ENCODE measurements at places on chromosomes 11 and 22. TPM values are rescaled to one million over a fixed set of nuclear protein-coding genes. Genes with fewer than 3 reads are reported as not detected.

The TLCD5 gene
- total RNA-seq, result 1.1 TPM

The GAL gene
- total RNA-seq, result 0.49 TPM

The BLID gene
- total RNA-seq, result 3.8 TPM

The OPCML gene
- not detected for total RNA-seq

The C22orf23 gene
- 0.32 TPM for total RNA-seq

The OR4C11 gene
- not detected for total RNA-seq

The RBM4B gene
- total RNA-seq, result 16.2 TPM

The C11orf52 gene
- total RNA-seq, result 0.65 TPM

The NAALAD2 gene
- total RNA-seq, result 0.90 TPM

The ART1 gene
- not detected for total RNA-seq

The OR51E2 gene
- total RNA-seq, result not detected

The ALDH3B1 gene
- total RNA-seq, result 14.6 TPM

The SMC1B gene
- total RNA-seq, result not detected

The MS4A6A gene
- total RNA-seq, result not detected

The CLDN5 gene
- 40.5 TPM for total RNA-seq

The FGF3 gene
- total RNA-seq, result not detected

The LRRC74B gene
- total RNA-seq, result not detected

The NTM gene
- 1.9 TPM for total RNA-seq

The KLHL35 gene
- 15.3 TPM for total RNA-seq

The PDE3B gene
- total RNA-seq, result 0.36 TPM

The MMP1 gene
- total RNA-seq, result 1.5 TPM

The SPDYC gene
- not detected for total RNA-seq

The MPPED1 gene
- total RNA-seq, result 0.18 TPM

The MAPK8IP1 gene
- total RNA-seq, result 19.1 TPM

The ACRV1 gene
- total RNA-seq, result not detected

The STK33 gene
- total RNA-seq, result 2.7 TPM

The NCAM1 gene
- 2.8 TPM for total RNA-seq

The PHETA2 gene
- 15.4 TPM for total RNA-seq

The OR10AG1 gene
- total RNA-seq, result not detected

The GUCY1A2 gene
- total RNA-seq, result 6.0 TPM

The POU2AF1 gene
- total RNA-seq, result not detected

The OSBPL5 gene
- total RNA-seq, result 33.5 TPM

The CFAP68 gene
- total RNA-seq, result 8.7 TPM

The TSSK2 gene
- total RNA-seq, result not detected

The KRTAP5-7 gene
- not detected for total RNA-seq

Measured in cardiac atrium fibroblast (primary cell).